8988T (cell line): ENCODE measurements at places on chromosomes 11 and 22.

DNA sequence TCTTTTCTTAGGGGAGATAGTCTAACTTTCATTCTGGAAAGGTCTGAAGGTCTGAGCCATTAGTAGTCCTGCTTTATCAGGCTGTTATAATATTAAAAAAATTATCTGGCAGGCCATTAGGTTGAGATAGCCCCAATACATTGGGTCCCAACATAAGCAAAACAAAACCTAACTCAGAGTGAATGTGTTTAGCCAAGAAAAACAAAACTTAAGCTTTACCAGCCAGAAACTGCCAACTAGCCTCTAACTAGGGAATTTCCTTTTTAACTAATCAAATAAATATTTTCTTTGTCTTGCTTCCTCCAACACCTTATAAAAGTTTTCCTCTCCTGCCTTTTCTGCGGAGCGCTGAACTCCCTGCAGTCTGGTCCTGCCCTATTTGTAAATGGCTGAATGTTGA lies 1137.7 kb upstream of the CNTN5 start:
- no peak for DNase-seq

DNA sequence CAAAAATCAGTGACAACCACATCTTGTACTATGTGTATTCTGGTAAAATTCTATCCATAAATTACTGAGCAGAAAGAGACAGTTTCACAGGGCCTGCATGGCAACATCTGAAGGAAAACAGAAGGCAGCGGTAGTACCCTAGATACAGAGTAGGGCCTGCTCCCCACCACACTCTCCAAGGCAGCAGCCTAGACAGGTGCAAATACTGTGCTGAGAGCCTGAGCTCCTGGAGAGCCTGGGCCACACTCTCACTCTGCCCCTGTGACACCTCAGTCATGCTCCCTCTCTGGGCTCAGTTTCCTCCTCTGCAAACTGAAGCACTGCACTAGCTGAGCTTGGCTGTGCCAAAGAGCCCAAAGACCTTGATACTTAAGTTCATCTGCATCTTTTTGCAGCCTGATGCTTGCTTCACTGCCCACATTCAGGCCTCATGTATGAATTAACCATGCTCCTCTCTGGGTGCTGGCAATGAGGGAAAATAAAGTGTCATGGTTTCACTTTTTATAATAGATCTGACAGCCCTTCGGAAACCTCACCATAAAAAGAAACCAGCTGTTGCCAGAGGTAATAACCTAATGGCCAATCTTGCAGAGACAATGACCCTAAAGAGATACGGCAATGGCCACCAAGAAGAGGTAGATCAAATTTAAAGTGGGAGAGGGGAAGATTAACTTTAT lies 104.7 kb downstream of the PLEKHA7 start:
- no peak for DNase-seq

GRCh38 chr11:3087821-3088800 lies 30.9 kb upstream of the CARS1 start:
- no peak for DNase-seq

GRCh38 chr11:111423250-111423615 lies 44.2 kb upstream of the POU2AF1 start:
- no peak for DNase-seq

DNA sequence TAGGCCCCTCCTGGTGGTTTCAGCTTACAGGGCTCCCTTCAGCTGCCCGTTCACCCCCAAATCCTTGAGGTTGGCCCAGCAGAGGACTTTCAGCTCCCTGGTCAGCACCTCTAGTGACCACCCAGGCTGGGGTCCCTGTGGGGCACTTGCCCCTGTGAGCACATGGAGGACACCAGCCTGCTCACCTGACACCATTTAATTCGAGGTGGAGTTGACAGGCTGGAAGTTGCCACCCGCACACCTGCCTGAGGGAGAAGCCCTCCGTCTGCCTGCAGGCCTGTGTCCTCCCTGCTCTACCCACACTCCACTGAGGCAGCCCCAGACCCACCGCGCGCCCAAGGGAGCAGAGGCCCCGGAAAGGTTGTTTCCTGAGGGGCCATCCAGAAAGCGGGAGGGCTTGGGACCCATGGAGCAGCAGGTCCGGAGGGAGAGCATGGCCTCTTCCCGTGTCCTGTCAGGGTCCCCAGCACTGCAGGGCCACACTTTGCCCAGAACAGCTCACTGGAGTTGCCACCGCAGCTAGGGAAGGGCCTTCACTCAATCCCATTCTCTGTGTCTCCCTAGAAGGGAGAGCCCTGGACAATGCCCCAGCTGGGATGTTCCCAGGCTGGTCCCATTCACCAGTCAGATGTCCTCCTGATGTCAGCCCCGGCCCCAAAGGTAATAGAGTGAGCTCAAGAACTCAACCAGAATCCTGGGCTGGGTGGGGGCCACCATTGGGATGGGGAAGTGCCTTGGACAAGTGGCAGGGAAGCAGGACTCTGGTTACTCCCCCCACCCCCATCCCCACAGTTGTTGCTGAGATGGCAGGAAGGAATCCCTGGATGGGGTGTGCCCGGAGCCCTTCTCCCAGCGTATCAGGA lies 82.4 kb downstream of the MED15 start:
- DNase-seq, result no peak

- DNase-seq, result peak; percentile 86
These were observed 12.1 kb downstream of the GATD1 start for GRCh38 chr11:765025-765801.

- peak; percentile 94 for DNase-seq
These were observed at the start of gene GAS2L1 for GRCh38 chr22:29306175-29306834. Gene GAS2L1 (plus strand): TSS chr22:29306650. CDS start chr22:29308106, 1,456 bp downstream.

DNA sequence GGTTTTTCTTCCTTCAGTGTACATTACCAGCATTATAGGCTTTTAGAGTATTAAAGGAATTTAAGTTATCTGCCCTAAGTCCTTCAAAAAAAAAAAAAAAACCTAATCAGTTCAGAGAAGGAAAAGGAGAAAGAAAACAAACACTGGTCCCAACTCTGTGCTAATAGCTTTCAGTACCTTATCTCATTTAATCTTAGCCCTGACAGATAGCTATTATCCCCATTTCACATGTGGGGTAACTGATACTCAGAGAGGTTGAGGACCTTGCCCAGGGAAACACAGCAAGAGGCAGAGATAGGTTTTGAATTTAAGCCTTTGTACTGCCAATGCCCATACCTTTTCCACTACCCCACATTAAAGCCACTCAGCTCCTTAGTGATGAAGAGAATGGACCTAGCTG lies 43.4 kb downstream of the FAT3 start:
- DNase-seq, result no peak

DNA sequence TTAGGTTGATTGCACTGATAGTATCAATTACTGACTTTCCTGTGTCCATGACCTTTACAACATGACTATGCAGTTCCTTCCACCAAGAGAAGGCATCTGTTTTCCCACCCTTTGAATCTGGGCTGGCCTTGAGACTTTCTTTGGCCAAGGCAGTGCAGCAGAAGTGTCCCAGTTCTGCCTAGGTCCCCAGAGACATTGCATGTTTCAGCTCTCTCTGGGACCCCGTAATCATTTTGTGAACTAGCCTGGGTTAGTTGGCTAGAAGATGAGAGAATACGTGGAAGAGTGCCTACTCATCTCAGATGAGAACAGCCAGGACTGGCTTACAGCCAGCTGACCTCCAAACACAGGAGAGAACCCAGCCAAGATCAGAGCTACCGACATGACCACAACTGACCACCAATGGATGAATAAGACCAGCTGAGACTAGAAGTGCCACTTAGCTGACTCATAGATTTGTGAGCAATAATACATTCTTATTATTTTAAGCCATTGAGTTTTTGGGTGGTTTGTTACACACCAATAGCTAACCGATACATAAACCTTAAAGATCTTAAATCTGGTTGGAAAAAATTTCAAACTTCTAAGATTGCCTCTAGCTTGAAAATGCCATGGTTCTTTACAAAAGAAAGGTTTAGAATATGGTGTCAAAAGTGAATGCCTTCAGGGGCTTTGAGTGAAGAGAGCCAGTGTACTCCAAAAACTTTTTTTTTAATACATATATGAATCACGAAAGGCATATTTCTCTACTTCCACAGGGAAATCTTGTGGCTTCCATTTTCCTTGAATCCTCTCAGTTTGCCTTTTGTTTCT lies 145.2 kb downstream of the FBXO7 start:
- no peak for DNase-seq

DNA sequence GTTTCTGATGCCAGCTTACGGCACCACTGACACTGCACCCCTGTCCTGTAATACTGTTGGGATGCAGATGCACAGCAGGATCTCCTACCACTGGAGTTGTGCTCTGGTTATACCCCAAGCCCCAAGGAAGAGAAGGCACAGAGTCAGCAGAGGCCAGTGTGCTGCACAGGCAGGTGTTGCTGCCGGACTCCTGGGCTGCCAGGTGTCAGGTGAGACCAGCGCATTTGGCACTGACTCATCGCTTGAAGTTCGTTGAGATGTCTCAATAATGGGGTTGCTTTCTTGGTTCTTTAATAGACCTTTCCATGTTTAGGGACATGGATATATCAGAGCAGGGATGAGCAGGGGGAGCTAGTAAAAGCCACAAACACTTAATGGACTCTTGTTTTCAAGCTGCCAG lies 75.7 kb upstream of the TTC12 start:
- no peak for DNase-seq

GRCh38 chr11:73372375-73372993 lies 3.7 kb upstream of the RELT start:
- peak; percentile 94 for DNase-seq

DNA sequence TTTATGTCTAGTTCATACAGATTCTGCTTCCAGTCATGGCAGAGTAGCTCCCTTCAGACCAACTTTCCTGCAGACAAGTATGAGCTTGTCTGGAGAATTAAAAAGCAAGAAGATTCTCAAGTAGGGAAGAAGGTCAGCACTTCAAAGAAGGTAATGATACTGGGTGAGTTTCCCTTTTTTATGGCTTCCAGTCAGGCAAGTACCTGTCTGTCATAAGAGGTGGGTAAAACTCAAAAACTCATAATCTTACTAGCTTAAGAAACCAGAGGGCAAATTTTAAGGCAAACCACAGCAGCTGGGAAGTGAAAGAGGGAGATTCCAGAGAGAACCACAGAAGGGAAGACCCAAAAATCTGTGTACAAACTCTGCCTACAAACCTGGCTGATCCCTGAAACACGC lies 54.2 kb downstream of the DENND5A start:
- no peak for DNase-seq

GRCh38 chr11:93744669-93745004 lies 3.2 kb downstream of the C11orf54 start:
- no peak for DNase-seq

DNA sequence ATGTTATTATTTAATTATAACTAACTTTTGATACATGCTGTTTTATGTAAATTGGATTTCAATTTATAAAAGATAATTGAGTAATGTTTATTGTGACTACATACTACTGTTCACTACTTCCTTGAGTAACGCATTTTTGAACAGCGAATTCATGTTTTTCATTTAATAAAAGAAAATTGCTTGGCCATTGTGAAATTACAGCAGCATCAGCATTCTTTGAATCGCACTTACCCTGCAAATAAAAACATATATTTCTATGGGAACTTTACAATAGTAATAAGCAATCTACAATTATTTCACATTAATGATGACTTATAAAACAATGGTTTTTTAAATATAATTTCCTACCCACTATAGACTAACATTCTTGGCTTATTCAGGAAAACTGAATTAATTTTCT lies 20.3 kb downstream of the OR5J2 start:
- no peak for DNase-seq
